ENCODE measurements at places on chromosomes 11 and 22.

GRCh38 chr22:45968751-45969413 lies 8.1 kb downstream of the WNT7B start:
- no peak for DNase-seq

DNA sequence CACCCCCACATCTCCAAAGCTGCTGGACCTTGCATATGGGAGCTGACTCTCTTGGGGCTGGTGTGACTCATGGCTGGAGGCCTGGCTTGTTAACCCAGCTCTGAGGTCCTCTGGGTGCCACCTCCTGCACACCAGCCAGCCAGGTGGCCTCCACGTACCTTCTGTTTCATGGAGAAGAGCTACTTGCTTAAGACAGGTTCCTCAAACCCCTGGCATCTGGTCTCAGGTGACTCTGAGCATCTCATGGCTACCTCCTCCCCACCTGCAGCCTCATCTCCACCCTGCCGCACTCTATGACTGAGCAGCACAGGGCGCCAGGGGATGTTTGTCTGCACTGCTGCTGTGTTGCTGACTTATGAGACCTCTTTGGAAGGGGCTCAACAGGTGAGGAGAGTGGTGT lies 55.7 kb downstream of the BCR start:
- DNase-seq: no peak

GRCh38 chr11:31089117-31089516 lies 280.4 kb downstream of the DCDC1 start:
- DNase-seq: no peak

DNA sequence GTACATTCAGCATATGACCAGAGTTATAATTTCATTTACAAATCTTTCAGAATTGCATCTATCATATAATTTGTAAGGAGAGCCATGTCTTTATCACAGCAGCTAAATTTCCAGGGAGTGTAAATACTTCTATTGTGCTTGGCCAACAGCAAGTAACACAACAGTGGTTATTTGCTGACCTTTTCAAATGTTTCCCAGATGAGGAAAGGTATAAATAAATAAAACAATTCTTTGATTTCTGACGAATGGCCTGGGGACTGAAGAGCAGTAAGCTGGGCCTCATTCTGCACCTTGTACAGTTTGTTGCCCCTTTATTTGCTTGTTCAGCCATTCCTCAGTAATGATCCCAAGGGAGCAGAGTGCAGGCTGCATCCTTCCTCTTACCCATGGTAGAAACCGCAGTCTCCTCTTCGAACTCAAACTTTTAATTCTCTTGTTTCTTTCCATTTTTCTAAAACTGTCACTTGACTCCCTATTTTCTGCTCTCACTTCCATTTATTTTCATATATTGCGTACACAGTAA lies 132.8 kb downstream of the DDX10 start:
- DNase-seq: no peak

GRCh38 chr11:59778122-59778521 lies 22.9 kb downstream of the STX3 start:
- no peak for DNase-seq

GRCh38 chr11:30225642-30226041 lies 5.2 kb upstream of the FSHB start:
- no peak for DNase-seq

DNA sequence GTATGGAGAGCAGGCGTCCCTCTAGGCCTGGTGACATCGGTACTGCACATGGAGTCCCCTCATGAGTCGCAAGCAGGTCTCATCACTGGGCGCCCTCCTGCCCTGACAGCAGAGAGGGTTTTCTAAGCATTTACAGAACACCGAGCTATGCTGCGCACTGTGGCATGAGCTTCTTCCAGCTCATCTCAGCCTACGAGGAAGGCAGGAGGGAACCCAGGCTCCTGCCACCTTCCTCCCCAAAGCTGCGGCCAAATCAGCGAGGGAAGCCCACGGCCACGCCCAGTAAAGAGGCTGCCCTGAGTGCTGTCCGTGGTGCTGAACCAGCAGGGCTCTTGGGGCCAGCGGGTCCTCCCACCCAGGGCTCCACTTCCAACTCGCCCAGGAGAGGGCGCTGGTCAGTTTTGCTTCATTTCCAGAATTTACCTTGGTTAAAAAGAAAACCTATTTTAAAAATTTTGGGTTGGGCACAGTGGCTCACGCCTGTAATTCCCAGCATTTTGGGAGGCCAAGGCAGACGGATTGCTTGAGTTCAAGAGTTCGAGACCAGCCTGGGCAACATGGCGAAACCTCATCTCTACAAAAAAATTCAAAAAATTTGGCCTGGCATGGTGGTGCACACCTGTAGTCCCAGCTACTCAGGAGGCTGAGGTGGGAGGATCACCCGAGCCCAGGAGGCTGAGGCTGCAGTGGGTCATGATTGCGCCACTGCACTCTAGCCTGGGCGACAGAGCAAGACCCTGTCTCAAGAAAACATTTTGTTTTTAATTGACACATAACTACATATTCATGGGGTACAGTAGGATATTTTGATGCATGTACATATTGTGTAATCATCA lies 34.2 kb downstream of the PHF21B start:
- DNase-seq: peak; percentile 55

- DNase-seq: no peak
Measured at GRCh38 chr11:18384157-18384641, 10.2 kb upstream of the LDHA start.

DNA sequence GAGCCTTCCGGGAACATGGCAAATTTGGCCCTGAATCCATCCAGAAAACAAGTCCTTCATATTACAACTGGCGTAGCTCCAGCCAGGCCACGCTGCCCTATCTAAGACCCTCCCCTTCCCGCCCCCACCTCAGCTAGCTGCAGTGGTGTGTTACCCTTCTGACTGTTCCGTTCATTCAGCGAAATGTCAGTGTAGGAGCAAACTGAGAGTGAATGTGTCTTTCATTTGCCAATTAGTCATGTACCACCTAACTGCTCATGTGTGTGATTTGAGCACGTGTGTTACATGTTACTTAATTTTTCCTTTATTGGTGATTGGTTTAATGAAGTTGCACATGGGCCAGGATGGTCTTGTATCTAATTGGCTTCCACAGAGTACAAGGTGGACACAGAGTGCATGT lies 34.8 kb upstream of the POU2AF1 start:
- peak; percentile 33 for DNase-seq

DNA sequence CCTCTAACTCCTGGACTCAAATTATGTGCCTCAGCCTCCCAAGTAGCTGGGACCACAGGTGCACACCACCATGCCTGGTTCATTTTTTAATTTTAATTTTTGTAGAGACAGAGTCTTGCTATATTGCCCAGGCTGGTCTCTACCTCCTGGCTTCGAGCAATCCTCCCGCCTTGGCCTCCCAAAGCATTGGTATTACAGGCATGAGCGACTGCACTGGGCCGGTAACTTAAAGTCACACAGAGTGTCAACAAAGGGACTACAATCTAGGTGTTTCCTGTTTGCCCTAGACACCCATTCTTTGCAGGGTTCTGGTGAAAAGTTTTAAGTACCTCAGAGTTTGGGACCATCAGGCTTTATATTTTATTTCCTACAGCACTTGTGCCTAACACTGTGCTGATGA lies 8.4 kb downstream of the UVRAG start:
- no peak for DNase-seq

- no peak for DNase-seq
Measured at GRCh38 chr11:39651857-39652461, 1807.5 kb downstream of the LRRC4C start.

GRCh38 chr22:27602390-27602789 lies 199.2 kb downstream of the MN1 start:
- DNase-seq: no peak

- DNase-seq: no peak
Measured at GRCh38 chr11:133797554-133797953, 47.8 kb downstream of the SPATA19 start.

DNA sequence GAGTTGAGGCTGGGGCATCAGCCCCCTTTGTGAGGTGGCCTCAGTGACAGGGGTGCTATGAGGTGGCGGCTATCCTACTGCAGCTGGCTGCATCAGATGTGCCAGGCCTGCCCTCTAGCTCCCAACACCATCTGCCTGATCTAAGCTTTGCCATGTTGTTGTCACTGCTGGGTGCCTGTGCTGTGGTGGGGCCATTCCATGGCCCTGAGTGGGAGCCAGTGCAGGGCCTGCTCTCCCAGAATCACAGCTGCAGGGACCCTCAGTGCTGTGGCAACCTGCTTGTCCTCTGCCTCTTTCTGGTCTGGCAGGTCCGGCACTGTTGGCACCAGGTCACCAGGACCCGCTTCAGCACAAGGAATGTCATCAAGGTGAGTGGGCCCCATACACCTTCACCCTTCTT lies 1.8 kb upstream of the SNU13 start:
- DNase-seq: no peak
